Cardiac muscle cell (in vitro differentiated cells and primary cell): ENCODE measurements at places on chromosomes 6 and 20. TPM values are rescaled to one million over a fixed set of nuclear protein-coding genes. Genes with fewer than 3 reads are reported as not detected.

DNA sequence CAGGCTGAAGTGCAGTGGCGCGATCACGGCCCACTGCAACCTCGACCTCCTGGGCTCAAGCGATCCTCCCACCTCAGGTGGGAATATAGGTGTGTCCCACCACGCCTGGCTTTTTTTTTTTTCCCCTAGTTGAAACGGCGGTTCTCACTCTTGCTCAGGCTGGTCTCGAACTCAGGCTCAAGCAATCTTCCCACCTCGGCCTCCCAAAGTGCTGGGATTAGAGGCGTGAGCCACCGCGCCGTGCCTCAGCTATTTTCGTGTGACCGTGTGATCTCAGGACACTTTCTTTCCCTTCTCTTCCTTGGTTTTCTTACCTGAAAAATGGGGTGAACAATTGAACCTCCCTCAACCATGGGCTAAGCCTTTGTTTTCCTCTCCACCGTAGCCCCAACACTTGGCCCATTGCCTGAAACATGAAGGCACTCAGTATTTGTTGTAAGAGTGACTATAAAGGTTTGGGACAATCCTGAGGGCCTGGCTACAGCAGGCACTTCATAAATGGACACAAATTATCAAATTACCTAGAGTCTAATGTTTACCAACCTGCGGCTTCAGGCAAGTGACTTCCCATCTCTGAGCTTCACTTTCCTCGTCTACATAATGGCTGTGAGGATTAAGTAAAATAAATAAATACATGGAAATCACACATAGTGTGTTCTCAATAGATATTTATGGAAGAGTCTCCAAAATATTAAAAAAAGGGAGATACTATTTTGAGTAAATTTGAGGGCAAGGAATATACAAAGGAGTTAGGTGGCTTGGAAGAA, 31.4 kb upstream of the ID1 start:
- no peak for DNase-seq

DNA sequence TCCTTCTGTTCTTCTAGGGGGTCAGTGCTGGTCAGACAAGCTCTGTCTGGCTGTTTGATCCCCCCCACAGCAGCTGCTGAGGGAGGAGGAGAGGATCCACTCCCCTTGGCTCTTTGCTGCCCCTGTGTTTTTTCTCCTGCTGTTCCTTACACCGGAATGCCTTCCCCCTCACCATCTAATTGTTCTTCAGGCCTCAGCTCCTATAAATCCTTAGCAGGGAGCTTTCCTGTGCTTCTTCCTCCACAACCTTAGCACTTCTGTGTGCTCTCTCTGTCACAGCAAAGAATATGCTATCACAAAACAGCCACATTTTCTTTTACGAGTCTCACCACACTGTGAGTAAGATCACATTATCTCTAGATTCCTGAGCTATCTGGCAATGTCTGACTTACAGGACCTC, 196.6 kb downstream of the OTOR start:
- no peak for DNase-seq

GRCh38 chr6:154491567-154492470, 18.7 kb downstream of the CNKSR3 start:
- no peak for DNase-seq

- no peak for DNase-seq
These were observed 83.3 kb downstream of the SPTLC3 start for GRCh38 chr20:13092111-13092510.

Gene RING1
- 37.0 and 51.4 TPM in 2 replicates for total RNA-seq
